ENCODE measurements at places on chromosomes 5 and 9.

DNA sequence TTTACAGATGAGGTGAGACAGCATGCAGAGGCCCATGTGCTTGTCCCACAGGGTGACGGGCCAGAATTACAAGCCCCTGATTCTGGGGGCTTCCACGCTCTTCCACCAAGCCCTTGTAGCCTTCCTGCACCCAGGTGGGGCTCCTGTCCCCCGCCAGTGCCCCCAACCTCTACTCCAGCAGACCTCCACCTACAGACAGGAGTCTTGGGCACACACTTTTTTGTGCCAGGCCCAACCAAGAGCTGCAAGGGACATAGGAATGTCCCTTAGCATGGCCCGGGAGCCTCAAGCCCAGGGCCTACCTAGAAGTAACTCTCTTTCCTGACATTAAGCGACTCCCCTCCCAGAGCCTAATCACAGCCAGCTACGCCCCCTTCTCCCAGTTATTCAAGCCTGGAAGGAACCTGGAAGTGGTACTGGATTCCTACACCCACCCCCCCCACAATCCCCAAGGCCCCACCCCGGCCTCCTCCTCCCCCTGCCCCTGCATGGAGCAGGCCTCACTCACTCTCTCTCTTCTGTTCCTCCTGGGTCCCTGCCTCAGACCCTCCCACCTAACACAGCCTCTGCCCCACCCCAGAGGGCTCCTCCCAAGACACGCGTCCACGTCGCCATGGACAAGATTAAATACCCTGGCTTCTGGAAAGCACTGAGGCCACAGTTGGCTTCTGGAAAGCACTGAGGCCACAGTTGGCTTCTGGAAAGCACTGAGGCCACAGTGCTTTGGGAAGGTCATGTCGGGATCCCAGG lies 30.5 kb downstream of the ADAMTS2 start:
- no peak for DNase-seq

DNA sequence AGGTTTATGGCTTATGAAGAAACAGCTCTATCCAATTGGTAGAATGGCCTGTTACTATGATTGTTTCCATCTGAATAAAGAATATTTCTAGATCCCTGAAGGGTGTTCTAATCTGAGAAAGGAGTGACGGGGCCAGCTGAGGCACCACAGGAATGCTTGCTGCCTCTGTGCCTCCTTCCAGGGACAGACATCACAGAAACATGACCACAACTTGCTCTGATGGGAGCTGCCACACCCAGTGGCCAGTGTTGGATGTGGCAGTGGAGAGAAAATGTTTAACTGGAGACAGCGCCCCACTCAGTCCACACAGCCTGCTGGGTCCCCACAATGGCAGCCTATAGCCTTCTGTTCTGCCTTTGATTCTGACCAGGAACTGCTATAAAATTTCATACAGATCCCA lies 38.6 kb upstream of the TESK1 start:
- DNase-seq: no peak

- no peak for DNase-seq
Observed at GRCh38 chr9:136079916-136080246, 15.2 kb downstream of the NACC2 start.

- no peak for DNase-seq
Observed at GRCh38 chr9:94167376-94167890, 83.2 kb downstream of the PTPDC1 start.

Measured in HCT116 (cell line).